Regular cardiac myocyte (primary cell): ENCODE measurements at places on chromosomes 11 and 22. TPM values are rescaled to one million over a fixed set of nuclear protein-coding genes. Genes with fewer than 3 reads are reported as not detected.

Gene RIMBP3C
- 0.38 and 0.56 TPM in 2 replicates for total RNA-seq

Gene FREY1
- total RNA-seq = 0.85 and 0.96 TPM in 2 replicates

Gene MRGPRE
- not detected in 2 replicates for total RNA-seq

Gene PIWIL4
- 1.9 and 2.0 TPM in 2 replicates for total RNA-seq

Gene ALDH3B1
- total RNA-seq = 13.8 and 18.6 TPM in 2 replicates

Gene NPAS4
- not detected in 2 replicates for total RNA-seq

Gene PATE2
- total RNA-seq = 0.38 TPM in 1 of 2 replicates, not detected in the other

Gene MMP8
- total RNA-seq = under 0.01 TPM in 1 of 2 replicates, not detected in the other

Gene UPK2
- not detected in 2 replicates for total RNA-seq

Gene C11orf16
- not detected in 2 replicates for total RNA-seq

Gene NPAT
- 10.2 and 11.8 TPM in 2 replicates for total RNA-seq

Gene FBLN1
- total RNA-seq = 6.7 and 18.3 TPM in 2 replicates

Gene SCGB1D2
- total RNA-seq = not detected in 2 replicates

Gene PKP3
- 2.1 and 2.8 TPM in 2 replicates for total RNA-seq
